Neural crest cell (in vitro differentiated cells): ENCODE measurements at places on chromosomes 16 and 17.

DNA sequence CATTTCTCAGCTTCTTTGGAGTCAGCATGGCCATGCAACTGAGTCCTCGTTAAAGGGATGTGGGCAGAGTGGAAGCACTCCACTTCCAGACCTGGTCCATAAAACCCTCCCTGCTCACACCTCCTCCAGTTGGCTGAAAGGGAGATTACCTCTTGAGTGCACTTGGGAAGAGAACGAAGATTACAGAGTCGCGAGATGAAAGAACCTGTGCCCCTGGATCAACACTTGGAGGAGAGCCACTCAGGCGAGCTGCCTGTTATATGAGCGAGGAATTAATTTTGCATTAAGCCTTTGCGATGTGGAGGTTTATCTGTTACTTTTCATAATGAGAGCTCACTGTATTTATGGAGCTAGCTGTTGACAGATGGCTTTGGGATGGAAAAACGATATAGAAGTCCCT, 147.9 kb downstream of the MAF start:
- no peak for DNase-seq

DNA sequence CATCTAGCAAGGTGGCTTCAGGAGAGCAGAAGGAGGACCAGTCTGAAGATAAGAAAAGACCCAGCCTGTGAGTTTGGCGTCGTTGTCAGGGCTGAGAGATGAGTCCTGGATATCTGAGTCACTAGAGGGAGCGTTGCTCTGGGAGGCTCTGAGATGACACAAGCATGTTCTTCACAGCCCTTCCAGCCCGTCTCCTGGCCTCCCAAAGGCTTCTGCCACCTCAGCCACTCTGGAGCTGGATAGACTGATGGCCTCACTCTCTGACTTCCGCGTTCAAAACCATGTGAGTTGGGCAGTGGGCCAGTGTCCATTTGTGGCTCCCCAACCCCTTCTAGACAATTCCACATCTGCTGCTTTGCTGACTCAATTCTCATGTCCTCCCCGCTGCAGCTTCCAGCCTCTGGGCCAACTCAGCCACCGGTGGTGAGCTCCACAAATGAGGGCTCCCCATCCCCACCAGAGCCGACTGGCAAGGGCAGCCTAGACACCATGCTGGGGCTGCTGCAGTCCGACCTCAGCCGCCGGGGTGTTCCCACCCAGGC, 2.3 kb downstream of the TGFB1I1 start:
- no peak for DNase-seq

GRCh38 chr16:2008009-2008526, 1.6 kb downstream of the ZNF598 start:
- no peak for DNase-seq

DNA sequence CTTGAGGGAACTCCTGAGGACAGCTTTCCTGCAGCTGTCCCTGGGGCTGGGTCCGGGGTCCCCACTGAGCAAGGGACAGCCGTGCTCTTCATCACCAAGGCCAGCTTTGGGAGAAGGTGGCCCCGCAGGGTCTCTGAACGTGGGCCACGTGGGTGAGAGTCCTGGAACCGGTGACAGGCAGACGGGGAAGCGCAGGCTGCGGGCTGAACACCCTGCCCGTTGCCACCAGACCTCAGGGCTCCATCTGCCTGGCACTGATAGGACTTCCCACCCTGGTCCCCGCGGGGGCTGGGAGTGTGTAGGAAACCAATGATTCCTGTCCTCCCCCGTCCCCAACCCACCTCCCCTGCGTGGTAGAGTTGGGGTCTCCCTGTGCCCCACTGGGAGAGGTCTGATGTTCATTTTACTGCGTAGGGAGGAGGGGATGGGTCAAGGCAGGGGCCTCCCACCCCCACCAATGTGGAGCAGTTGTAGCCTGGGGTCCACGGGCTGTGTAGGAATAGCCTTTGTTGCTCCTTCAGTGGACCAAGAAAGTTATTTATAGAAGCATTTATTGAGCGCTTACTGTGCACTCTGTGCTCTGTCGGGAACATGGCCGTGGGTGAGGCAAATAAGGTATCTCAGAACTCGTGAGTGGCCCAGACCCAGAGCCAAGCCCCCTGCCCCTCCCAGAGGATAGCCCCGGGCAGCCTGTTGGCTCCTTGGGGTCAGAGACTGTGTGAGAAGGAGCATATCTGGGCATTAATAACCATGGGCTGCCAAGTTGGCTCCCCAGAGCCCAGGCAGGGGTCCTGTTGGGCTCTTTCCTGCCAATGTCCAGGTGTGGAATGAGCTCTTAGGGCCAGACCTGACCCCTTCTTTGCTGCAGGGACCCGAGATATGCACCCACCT, 1.3 kb downstream of the ADGRG1 start:
- no peak for DNase-seq

- DNase-seq: no peak
Measured at GRCh38 chr16:68229431-68230175, 6.3 kb downstream of the ESRP2 start.

DNA sequence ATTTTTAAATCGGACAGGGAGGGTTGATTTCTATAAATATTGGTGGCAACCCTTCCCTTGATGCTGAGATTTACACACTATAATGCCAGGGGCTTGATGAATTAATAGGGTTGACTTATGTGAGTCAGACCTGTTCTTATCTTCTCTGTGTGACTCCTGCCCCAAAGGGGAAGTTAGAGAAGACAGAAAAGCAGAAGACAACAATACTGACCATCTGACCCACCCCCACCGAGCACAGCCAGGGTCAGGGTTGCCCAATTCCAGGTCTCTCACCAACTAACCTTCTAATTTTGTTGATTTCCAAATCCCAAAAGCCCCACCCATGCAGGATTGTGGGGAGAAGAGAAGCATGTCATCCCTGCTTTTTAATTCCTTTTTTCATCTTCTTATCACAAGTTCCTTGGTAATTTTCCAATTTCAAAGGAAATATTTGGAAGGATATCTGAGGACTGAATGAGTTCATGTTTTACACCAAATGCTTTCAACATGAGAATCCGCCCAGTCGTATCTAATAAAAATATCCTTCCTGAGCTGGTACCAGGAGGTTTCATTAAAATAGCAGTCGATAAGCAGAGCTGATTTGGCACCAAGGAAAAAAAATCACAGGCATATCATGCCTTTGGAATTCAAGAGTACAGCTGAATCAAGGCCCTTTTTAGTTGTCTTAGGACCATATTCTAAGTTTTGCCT, 603.4 kb upstream of the CDH11 start:
- DNase-seq: no peak

DNA sequence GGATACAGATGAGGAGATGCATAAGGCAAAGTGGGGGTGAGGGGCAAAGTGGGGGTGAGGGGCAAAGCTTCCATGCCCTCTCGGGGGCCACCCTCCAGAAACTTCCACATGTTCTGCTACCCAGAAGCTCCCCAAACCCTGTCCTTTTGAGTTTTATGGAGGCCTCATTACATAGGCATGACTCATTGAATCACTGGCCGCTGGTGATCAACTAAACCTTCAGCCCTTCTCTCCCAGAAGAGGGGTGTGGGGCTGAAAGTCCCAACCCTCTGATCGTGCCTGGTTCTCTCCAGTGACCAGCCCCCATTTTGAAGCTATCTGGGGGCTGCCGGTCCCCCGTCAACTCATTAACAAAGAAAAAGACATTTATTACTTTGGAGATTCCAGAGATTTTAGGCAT, 27.5 kb downstream of the ITGAE start:
- no peak for DNase-seq

DNA sequence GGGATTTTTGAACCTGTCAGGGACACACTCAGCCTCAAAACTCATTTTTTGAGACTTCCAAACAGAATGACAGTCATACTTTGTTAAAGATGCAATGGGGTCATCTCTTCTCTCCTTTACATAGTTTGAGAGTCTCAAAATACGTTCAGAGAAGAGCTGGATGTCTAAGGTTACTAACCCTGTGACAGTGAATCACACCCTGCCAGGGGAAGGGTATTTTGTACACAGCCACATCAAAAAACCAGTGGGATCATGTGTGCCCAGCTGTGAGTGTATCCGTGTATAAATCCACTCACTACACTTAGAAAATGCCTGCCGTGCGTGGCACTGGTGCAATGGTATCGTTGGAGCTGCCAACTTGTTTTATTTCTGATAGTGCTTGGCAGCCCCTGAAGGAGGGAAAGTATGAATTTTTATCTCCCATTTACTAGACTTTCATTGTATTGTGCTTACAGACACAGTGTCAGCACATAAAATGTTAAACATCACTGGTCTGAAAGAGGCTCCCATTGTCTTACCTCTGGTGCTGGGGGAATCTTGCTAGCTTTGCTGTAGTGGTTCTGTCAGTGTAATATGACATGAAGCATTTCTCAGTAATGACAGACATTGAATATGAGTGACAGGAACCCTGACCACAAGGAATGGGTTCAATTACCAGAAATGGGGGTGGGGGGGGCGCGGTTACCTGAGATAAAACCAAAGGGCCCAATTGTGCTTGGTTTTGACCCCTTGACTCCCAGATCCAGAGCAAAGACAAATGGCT, 256.3 kb downstream of the FTO start:
- no peak for DNase-seq

GRCh38 chr17:15006421-15007128, 258.6 kb downstream of the PMP22 start:
- DNase-seq: no peak

GRCh38 chr16:27781981-27782880, 232.3 kb downstream of the KATNIP start:
- DNase-seq: no peak

DNA sequence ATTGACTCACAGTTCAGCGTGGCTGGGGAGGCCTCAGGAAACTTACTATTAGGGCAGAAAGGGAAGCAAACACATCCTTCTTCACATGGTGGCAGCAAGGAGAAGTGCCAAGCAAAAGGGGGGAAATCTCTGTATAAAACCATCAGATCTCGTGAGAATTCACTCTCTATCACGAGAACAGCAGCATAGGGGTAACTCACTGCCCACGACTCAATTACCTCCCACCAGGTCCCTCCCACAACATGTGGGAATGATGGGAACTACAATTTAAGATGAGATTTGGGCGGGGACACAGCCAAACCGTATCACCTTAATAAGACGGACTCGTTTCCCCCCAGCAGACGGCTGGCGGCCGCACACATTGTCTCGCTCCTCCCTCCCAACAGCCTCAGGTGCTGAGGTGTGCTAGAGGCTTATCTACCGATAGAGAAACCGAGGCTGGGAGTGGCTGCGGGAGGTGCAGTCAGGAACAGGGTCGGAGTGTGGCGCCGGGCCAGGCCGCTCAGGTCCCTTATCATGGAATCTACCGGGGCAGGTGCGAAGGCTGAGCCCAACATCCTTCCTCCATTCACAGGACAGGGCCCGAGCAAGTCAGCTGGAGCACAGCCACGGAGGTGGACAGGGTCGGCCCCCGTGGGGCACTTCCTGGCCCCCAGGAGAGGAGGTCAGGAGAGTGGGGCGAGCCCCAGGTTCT, 4.9 kb upstream of the ZG16B start:
- DNase-seq: no peak

DNA sequence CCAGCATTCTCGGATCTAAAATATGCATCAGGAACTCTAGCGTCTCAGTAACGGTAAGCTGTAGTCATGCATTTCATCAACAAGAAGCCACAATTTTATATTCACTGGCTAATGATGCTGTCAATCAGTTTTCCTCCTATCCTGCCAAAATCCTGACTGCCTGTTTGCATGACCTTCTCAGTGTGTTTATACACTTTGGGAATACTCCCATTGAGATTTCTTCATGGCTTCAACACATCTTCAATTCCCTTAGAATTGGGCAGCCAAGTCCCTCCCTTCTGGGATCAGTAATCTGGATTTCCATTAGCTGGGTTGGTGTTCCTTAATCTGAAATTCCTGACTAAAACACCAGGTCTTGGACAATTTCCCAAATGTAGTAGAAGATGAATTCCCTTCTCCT, 348.9 kb upstream of the DYNLRB2 start:
- DNase-seq: no peak

GRCh38 chr16:69444873-69445517, 20.6 kb downstream of the CYB5B start:
- no peak for DNase-seq

- no peak for DNase-seq
Measured at GRCh38 chr16:58459344-58460218, 40.4 kb upstream of the NDRG4 start.
